T-helper 1 cell (primary cell): ENCODE measurements at places on chromosomes 4 and X.

GRCh38 chr4:31461421-31461820, 741.3 kb downstream of the PCDH7 start:
- no peak for DNase-seq

DNA sequence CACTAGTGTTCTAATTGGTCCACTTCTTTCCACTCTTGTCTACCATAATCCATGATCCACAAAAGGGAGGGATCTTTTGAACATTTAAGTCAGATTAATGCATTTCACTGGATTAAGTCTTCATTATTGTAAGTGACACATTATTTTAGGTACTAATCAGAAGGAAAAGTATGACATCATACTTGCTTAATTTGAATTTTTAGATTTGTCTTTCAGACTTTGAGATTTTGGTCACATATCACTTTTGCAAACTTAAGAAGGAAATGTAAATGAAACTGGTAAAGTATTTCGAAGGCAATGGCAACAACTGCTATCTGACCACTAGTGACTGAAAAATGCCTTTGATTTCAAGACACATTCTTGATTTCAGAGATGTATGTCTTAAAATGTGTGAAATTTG, 5.2 kb downstream of the MMRN1 start:
- no peak for DNase-seq

- DNase-seq = peak; percentile 62
These were observed 242.0 kb downstream of the BCOR start for GRCh38 chrX:39855748-39856129.

- DNase-seq = no peak
These were observed 1.0 kb downstream of the NOA1 start for GRCh38 chr4:56976283-56976836.

DNA sequence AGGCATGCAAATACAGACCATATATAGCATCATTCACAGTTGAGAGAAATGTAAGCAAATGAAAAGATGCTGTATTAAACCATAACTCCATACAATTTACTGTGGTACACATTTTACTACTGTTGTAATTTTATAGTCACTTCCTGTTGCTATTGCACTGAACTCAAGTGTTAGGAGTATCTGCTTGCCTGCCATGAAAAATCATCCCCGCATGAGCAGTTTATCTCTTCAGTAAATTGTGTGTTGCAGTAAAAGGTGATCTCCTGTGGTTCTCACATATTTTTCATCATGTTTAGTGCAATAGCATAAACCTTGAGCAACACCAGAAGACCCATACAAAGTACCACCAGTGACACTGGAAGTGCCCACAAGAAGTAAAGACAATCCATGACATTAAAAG, 1153.4 kb downstream of the FAT4 start:
- no peak for DNase-seq
